ENCODE measurements at places on chromosomes 13 and 19.

DNA sequence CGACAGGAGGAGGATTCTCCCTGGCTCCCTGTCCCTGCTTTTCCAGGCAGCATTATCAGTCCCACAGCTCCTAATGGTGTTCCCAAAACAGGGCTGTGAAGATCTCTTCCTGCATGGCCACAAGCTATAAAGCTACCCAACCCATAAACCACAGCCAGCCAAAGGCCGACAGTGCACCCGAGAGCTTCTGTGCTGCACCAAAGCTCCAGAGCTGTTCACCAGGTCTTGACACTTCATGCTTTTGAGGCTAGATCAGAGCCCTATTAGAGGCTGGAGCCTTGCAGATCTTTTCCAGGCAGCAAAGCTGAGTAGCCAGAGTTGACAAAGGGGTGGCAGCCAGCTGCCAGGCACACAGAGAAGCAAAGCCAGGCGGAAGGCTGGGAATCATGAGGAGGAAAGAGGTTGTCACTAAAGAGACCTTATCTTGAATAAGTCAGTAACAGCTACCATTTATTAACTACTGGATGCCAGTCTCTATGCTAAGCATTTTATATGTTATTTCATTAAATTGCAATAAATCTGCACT is 180.4 kb downstream of the KATNAL1 start:
- DNase-seq: no peak

- no peak for DNase-seq
Measured at GRCh38 chr19:36577271-36577996, 4.3 kb upstream of the ZNF529 start.

DNA sequence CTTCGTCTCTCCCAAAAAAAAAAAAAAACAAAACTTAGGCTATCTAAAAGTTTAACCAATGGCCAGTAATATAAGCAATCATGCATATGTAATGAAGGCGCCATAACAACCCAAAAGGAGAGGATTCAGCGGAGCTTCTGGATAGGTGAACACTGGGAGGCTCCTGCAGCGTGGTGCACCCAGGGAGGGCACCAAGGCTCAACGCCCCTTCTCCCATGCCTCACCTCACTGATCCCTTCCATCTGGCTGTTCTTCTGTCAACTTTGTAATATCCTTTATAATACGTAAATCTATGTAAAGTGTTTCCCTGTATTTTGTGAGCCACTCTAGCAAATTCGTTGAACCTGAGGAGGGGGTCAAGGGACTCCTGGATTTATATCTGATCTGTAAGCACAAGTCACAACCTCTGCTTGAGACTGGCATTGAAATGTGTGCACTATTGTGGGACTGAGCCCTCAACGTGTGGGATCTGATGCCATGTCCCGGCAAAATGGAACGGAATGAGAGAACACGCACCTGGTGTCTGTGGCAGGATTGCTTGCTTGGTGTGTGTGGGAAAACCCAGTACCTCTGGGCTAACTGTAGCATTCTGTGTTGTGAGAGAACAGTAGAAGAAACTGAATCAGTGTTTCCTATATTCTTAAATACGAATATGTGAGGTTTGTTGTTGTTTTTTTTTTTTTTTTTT is 521 bp upstream of the ZNF665 start:
- no peak for DNase-seq

DNA sequence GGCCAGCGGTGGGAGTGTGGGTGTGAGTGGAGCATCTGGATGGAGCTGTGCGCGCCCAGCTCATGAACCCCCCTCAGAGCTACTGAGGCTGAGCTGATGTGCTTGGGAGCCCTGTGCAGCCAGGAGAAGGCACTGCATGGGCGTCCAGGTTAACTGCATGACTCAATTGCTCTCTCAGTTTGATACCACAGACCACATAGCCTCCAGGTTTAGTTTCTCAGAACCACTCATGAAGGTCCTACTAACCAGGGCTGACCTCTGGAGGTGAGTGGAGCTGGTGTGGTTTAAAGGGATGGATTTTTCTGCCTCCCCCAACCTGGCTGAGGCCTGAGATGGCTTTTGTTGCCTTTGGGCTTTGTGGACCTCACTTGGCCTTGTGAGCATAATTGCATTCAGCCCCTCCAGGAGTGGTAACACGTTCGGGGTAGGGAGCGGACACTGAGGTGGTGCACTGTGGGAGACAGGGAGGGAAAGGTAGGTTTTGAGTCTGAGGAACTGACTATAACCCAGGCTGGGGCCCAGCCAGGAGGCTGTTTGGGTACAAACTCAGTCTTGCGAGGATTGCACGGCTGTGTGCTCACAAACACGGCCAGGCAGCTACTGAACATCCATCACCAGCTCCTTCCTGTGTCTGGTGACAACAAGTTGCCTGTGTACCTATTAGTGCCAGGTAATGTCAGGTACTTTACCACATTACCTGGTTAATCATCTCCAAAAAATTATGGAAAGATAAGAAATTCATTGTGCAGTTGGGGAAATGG is 97.5 kb downstream of the RGCC start:
- DNase-seq: no peak

GRCh38 chr13:102400675-102401145 is 1.1 kb downstream of the FGF14 start:
- DNase-seq: no peak

DNA sequence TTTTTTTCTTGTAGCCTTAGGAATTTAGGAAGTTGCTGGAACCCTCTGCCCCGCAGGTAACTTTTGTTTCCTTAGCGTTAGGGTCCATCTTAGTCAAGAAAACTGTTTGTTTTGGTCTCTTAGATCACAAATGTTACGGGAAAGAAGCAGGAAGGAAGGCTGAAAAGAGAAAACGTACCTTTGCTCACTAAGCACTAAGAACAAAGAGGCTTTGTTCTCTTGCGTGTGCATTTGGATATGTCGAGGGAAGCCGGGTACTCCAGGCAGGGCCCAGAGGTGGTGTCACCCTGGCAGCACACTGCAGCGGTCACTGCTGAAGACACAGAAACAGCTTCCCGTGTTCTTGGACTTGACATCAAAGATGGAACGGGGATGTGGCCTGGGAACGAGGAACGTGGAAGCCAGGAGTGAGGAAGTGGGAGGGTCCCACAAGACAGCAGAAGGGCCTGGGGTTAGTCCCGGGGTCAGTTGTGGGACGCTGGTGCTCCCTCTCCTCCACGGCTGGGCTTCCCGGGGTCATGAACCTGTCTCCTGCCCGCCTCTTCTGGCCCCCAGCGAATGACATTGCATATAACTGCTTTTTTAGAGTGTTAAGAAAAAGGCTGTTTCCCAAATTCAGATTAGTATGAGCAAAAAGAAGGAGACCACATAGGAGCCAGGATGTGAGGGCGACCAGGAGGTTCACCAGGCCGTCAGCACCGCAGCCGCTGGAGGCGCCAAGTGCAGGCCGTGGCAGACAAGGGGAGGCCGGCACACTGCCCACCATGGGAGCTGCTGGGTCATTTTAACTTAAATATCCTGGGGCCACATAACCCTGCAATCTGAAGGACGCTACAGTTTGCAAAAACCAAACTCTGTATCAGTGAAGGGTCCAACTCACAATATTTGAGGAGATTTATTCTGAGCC is 31.6 kb downstream of the ATP11A start:
- no peak for DNase-seq

GRCh38 chr13:37716420-37717195 is 118.0 kb upstream of the POSTN start:
- no peak for DNase-seq

DNA sequence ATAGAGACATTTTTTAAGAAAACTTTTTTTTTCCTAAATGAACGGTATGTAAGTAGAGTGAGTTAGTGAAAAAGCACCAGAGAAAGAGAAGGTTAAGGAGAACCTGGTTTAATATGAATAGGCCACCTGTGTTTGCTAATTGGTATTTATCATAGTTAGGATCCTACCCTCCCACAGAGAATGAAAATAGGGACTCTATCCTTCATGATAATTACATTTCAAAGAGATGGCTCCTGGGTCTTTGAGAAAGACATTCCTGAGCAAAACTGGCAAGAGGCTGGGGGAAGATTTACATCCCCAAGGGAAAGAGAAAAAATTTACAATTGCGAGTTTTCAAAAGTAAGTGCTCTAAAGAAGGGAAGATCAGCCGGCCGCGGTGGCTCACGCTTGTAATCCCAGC is 1284.5 kb downstream of the SLITRK1 start:
- DNase-seq: no peak

DNA sequence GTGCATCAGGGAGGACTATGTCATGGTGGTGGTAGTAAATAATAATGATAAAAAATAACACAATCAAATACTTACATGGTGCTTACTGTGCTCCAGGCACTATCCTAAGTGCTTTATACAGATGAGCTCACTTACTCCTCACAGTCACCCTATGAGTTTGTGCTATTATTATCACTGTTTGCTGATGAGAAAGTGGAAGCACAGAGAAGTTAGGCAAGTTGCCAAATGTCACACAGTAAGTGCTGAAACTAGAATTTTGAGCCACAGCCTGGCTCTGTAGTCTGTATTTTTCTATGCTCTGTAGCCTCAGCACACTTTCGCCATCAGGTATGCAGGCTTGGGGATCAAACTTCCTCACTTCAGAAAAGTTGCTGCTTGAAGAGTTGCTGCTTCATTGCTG is 46.6 kb downstream of the HTR2A start:
- DNase-seq: no peak

GRCh38 chr13:66036024-66036614 is 1194.0 kb downstream of the PCDH9 start:
- DNase-seq: no peak

- no peak for DNase-seq
Measured at GRCh38 chr19:2607712-2608601, 94.5 kb downstream of the GNG7 start.

DNA sequence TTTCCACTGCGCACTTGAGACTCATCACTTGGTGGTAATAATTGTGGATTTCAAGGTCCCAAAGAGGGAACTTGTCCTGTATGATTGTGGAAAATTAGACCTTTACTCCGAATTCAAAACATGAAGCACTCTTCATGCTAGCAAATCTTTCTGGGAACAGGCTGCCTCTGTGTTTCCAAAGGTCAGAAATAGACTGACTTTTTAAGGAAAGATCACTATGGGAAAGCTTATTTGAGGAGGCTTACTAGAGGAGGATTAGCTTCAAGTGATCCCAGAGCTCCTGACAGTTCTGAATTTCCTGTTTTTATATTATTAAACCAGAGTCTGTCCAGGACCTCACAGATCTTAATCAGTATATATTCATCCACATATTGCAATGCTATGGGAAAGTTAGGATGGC is 5.5 kb downstream of the WDFY2 start:
- DNase-seq: no peak

- DNase-seq: no peak
Measured at GRCh38 chr13:112879283-112879833, 89.7 kb upstream of the MCF2L start.

GRCh38 chr13:74274916-74275315 is 140.7 kb upstream of the KLF12 start:
- DNase-seq: no peak

- no peak for DNase-seq
Measured at GRCh38 chr19:1101337-1101698, 2.5 kb upstream of the GPX4 start.

- DNase-seq: no peak
Measured at GRCh38 chr19:49712397-49712859, 21.5 kb downstream of the CPT1C start.

GRCh38 chr19:15575406-15575805 is 39.6 kb upstream of the CYP4F8 start:
- no peak for DNase-seq

DNA sequence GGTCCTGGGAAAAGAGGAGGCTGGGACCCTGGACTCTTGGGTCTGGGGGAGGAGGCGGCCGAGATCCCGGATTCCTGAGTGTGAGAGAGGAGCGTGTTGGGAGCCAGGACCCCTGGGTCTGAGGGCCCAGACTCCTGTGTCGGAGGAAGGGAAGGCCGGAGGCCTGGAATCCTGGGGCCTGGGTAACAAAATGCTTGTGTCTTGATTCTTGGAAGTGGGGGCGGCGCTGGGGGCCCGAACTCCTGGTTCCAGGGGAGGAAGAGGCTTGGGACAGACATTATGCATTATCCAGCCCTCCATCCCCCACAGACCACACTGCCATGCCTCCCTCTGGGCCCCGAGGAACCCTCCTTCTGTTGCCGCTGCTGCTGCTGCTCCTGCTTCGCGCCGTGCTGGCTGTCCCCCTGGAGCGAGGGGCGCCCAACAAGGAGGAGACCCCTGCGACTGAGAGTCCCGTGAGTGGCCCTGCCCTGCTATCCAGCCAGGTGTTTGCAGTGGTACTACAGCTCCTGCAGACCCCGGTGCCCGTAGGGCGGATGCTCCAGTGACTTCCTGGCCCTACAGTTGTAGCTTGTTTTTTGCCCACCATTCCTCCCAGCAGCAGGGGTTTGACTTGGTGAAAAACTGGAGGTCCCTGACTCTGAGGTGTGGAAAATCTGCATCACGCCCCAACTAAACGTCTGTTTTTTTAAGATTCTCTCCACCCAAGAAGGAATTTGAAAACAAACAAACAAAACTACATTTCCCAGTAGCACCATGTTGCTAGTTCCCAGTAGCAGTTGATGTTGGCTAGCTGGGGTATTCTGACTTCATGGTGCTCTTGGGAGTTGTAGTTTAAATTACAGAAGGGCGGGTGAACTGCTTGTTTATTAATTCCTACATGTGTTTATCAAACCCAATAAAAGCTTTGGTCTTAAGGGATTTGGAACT is 630 bp downstream of the NUCB1 start:
- DNase-seq: no peak

DNA sequence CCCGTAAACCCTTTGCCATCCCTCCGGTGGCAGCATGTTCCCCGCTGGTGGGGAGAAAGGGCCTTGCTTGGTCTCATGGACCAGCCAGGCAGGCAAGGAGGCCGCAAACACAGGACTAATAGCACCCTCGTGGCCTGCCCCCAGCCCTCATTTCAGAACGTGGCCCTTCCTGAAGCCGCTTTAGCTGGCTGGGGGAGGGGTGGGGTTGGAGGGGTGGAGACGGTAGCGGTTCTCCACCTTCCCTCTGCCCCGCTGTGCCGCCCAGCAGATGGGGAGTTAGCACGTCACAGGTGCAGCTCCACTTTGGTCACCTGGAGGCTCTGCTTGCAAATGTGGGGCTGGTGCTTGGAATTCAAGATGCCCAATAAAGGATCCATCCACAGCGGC is 59.3 kb upstream of the URI1 start:
- DNase-seq: no peak

DNA sequence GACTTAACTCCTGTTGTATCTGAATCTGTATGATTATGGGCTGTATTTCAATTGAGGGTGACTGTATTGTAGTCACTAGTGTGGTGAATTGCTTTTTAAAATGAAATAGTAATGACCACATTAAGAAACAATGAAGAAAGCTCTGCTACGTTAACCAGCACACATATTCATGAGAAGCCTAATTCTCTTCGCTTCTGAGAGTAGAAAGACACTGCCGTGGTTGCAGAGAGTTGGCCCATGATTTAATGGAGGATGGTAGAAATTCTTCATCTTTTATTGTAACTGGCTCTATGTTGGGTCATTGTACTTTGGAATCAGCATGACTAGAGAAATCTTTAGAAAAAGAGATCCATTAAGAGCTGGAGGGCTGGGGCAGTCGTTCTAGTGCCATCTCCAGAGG is 451.5 kb downstream of the PCDH17 start:
- DNase-seq: no peak

- peak; percentile 78 for DNase-seq
Measured at GRCh38 chr19:16417660-16418596, 53.8 kb downstream of the EPS15L1 start.

Measured in type B pancreatic cell (in vitro differentiated cells).